Activated naive CD4-positive, alpha-beta T cell treated with Interleukin-2 at 50 U/mL for 16 hours (primary cell): ENCODE measurements at places on chromosomes 1 and 21.

DNA sequence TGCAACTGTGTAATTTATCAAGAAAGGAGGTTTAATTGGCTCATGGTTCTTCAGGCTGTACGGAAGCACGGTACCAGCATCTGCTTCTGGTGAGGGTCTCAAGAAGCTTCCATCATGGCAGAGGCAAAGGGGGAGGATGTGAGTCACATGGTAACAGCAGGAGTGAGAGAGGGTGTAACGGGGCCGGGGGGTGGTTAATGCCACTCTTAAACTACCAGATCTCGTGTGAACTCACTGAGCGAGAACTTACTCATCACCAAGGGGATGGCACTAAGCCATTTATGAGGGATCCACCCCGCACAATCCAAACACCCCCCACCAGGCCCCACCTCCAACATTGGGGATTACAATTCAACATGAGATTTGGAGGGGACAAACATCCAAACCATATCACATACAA lies 21.0 kb upstream of the IFFO2 start:
- no peak for DNase-seq

- no peak for DNase-seq
Measured at GRCh38 chr1:18256282-18257235, 149.0 kb downstream of the IGSF21 start.

- DNase-seq, result no peak
Measured at GRCh38 chr1:168637350-168637991, 61.1 kb downstream of the XCL1 start.

GRCh38 chr1:174957829-174958228 lies 41.9 kb upstream of the CACYBP start:
- no peak for DNase-seq

DNA sequence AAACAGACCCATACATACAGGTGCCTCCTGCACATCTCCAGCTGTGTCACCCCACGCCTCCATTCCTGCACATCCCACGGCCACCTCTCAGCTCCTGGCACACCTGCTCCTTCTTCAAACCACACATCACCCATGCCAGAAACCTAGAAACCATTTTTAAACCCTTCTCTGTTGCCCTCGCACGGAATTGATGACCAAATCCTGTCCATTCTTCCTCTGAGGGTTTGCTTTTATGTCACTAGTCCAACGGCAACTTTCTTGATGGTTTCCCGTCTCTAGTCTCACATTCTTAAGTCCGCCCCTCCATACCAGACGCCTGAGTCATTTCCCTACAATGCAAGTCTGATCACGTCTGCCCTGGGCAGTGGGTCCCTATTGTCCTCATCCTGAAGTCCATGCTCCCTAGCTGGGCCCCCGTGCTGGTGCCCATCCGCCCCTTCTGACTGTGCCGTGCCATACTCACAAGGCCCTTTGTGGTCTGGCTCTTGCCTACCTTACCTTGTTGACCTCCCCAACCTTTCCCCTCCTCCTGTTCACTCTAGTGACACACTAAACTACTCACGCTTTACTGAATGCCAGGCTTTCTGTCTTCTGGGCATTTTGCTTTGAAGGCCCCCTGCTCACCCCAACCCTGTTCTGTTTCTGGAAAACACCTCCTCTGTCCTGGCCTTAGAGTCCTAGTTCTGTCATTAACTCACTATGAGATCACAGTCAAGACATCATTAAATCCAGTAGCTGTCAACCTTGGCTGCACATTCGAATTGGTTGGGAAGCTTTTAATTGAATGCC lies 17.6 kb downstream of the SLC2A1 start:
- DNase-seq, result no peak

DNA sequence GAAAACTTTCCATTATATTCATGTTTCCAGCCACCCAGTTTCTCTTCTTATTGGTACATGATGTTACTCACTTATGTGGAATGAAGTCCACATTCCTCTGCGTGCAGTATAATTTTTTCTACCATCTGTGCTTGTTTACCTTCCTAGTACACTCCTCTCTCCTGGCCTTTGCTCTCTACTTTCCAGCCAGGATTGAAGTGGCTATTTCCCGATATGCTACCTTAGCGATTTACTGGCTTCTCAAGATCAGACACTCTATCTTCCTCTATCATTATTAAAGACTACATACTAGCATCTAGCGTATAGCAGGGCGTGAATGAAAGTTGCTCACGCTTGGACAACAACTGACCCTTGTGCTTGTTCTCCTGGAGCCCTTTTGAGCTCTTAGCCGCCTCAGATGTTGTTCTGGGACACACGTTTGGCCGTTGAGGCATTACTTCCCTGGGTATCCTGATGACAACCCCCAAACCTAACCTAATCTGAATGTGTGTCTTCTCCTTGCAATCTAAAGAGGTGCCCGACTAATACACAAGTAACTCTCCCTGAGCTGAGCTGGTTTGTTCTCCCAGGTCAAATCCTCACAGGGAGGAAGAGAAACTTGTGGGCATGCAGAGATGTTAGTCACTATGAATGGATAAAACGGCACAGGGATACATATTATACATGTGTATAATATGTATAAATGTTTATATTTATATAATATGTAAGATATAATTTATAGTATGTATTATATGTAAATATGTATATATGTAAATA lies 13.4 kb upstream of the MTARC2 start:
- no peak for DNase-seq

- DNase-seq, result no peak
Measured at GRCh38 chr1:246691622-246692495, 32.4 kb upstream of the SCCPDH start.

GRCh38 chr21:42837421-42838211 lies 41.7 kb downstream of the WDR4 start:
- no peak for DNase-seq

- DNase-seq, result peak; percentile 27
Measured at GRCh38 chr1:186482661-186483255, 21.8 kb upstream of the PDC start.

DNA sequence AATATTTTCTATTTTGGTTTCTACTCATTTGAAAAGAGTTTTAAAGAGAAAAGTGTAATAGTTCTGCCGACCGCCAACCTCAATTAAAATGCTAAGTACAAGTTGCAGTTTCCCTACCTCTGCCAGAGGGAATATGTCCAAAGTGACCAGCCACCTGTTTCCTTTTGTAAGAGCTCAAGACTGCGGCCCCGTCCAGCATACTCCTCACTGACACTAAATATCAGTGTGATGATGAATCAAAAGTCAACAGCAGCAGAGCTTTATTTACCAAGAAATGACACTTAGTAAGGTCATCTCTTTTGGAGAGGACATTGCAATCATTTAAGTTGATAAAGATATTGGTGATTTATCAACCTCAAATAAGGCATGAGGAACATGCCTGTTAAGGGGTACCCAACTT lies 57.4 kb upstream of the NRIP1 start:
- no peak for DNase-seq

GRCh38 chr21:22355949-22356348 lies 1357.7 kb downstream of the NCAM2 start:
- DNase-seq, result no peak

DNA sequence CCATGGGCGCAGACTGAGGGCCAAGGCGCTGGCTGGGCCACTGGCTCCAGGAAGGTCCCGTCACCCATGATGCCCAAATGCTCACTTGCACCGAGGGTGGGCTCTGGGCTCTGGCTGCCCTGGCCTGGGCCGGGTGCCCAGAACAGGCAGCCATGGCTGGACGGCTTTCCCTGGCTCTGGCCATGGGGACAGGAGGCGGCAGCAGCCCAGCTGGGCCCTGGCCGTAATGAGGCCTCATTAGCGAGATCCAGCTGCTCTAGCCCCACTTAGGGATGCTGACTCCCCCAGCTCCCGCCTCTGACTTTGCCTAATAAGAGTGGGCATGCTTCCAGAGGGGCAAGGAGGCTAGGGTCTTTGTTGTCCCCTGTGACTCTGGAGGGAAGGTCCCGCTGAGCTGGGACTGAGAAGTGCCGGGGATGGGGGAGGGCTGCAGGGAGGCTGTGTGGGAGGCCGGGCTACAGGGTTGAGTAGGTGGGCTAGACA lies 11.8 kb downstream of the SLC6A9 start:
- no peak for DNase-seq

- no peak for DNase-seq
Measured at GRCh38 chr1:168792142-168792541, 63.1 kb upstream of the DPT start.

- no peak for DNase-seq
Measured at GRCh38 chr21:41018431-41018830, 149.5 kb upstream of the BACE2 start.
